ENCODE measurements at places on chromosomes 6 and 20. TPM values are rescaled to one million over a fixed set of nuclear protein-coding genes. Genes with fewer than 3 reads are reported as not detected.

DNA sequence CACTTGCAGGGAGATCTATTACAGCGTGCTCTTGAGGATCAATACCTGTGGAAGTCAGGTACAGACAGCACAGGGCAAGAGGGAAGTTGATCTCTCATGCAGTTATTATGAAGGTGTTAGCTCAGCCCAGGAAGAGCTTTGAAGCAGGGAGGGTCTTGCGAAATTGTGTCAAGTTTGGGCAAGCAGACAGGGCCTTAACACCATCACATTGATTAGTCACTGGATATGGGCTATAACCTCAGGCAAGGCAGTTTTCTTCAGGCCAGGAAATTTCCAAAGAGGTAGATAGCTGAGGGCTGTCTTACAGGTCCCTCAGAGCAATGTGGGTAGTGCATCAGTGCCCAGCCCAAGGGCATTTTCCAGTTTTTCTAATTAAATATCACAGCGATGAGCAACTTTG, 643.8 kb downstream of the DHX35 start:
- no peak for DNase-seq

DNA sequence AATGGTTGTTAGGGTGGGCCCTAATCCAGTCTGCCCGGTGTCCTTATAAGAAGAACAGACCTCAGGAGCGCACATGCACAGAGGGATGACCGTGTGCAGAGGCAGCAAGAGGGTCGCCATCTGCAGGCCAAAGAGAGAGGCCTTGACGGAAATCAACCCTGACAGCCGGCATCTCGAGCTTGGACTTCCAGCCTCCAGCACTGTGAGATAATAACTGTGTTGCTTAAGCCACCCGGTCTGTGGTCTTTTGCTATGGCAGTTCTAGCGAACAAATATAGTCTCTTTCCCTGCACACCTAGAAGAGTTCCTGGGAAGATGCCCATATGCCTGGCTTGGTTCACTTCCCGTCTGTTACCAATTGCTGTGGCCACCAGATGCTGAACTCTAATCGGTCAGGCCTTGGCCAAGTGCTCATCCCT, 35.3 kb upstream of the PTGIS start:
- no peak for DNase-seq

GRCh38 chr6:111844376-111844775, 28.9 kb downstream of the FYN start:
- no peak for DNase-seq

DNA sequence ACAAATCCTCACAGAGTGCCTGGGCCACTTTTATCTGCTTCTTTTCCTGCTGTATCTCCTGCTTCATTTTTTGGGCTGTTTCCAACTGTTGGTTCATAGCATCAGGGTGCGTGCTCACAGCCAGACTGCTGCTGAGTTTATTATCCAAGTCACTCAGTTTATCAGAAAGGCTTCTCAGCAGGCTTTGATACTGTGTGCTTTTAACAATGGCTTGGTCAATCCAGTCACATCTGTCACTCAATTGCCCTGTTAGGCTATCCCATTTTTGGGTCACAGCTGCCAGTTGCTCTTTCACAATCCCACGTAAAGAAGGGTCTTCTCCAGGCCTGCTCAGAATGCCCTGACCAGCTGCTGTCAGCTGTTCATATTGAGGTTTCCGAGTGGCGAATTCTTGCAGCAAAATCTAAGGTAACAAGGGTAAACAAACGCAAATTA, 87.2 kb downstream of the DST start:
- DNase-seq = no peak

DNA sequence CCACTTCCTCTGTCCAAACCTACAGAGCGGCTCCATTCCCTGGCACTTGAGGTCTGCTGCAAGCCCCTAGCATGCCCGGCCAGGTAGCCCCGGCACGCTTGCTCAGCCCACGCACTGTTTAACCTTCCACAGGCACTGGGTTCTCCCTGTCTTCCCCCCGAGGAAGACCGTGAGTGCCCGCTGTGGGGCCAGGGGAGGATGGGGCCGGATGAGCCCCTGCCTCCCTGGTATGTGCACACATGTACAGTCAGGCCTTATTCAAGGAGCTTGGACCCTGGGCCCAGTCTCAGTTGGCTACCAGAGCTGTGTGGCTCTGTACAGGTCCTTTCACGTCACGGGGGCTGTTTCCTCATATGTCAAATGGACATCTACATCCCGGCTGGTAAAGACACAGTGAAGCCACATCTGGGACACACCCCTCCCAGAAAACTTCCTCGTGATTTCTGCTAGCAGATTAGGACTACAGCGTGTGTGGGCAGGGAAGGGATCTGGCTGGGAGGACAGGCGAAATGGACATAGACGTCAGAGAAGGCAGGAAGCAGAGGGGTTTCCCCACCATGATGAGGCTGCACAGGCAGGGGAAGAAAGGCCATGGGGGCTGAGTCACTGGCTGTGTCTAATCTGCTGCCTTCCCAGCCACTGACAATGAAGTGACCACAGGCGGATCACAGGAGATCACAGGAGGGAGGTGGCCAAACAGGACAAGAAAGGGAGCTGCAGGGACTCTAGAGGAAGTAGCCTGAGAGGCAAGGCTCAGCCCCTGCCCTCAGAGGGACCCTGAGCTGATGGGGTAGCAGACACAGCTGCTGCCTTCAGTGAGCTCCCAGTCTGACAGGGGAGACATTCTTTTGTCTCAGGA, 62.9 kb downstream of the MRPL14 start:
- DNase-seq = no peak

DNA sequence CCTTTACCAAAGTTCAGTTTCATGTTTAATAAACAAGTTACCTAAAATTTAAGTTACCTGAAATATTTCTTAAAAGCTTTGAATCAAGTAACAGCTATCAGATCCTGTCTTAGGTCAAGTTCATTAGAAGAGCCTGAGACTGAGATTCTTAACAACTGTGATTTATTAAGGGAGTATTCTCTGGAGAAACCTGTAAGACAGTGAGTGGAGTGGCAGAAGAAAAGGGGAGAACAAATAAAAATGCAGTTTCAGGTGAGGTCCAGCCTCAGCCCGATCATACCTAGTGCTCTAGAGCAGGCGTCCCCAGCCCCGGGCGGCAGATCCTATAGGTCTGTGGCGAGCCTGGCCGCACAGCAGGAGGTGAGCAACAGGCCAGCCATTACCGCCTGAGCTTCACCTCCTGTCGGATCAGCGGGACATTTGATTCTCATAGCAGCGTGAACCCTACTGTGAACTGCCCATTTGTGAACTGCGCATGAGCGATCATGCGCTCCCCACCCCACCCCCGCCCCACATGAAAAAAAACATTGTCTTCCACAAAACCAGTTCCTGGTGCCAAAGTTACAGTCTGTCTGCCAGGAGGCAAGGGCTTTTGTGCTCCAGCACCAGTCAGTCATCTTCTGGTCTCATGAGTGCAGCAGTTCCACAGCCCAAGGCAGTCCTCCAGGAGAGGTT, 59.2 kb upstream of the ADGRB3 start:
- no peak for DNase-seq

GRCh38 chr20:34254979-34255378, 13.8 kb downstream of the ASIP start:
- DNase-seq = no peak

DNA sequence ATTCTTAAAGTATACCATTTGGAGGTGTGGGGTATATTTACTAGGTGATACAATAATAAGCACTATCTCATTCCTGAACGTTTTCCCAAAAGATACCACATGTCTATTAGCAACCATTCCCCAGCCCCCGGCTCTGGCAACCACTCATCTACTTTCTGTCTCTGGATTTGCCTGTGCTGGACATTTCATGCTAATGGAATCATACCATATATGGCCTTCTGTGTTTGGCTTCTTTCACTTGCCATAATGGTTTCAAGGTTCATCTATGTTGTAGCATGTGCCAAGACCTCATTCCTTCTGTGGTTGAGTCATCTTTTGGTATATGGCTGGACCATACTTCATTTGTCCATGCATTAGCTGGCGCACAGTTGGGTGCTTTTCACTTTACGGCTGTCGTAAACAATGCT, 39.7 kb downstream of the BCAS4 start:
- DNase-seq = no peak

GRCh38 chr6:154891901-154892300, 103.2 kb upstream of the TIAM2 start:
- no peak for DNase-seq

GRCh38 chr6:150799276-150799805, 66.2 kb upstream of the MTHFD1L start:
- no peak for DNase-seq

DNA sequence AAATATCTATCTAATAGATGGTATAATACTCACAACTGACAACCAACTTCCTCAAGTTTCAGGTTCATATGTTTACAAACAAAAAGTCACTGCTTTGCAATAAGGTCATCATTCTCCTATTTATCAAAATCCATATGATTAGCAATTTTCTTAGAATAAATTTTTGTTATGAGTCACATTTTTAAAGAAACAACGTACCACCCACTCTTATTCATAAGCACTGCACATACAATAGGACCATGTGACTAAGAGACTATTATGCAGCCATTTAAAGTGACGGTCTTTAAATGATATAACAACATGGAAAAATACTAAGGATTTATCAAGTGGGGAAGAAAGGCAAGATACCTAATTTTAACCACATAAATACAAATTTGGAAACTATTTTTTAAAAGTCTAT, 40.0 kb downstream of the REPS1 start:
- no peak for DNase-seq

GRCh38 chr6:25006565-25007001, 70.8 kb upstream of the RIPOR2 start:
- DNase-seq = no peak

UTRN gene
- total RNA-seq = 52.2 TPM

RIPOR3 gene
- not detected for total RNA-seq

SLC52A3 gene
- total RNA-seq = not detected

LY6G6F gene
- not detected for total RNA-seq

TRIM31 gene
- not detected for total RNA-seq

HUS1B gene
- 1.3 TPM for total RNA-seq

SLC44A4 gene
- not detected for total RNA-seq
